ENCODE measurements at places on chromosomes 13 and 19. TPM values are rescaled to one million over a fixed set of nuclear protein-coding genes. Genes with fewer than 3 reads are reported as not detected.
A peak's percentile ranks its signal among the peaks of the same experiment; 100 is the strongest.

- H3K4me3 ChIP-seq = peak overlapping the region; percentile 15
- peaks cover 29% of the 10 kb centered on the region for H3K27me3 ChIP-seq
- H3K36me3 ChIP-seq = peaks cover 9% of the 10 kb centered on the region
- H3K27ac ChIP-seq = peak overlapping the region; percentile 6
- peaks cover 65% of the 10 kb centered on the region for H3K4me1 ChIP-seq
Observed at GRCh38 chr19:41530761-41531301, 45.1 kb upstream of the CEACAM21 start.

FREM2 gene
- not detected for total RNA-seq

DNA sequence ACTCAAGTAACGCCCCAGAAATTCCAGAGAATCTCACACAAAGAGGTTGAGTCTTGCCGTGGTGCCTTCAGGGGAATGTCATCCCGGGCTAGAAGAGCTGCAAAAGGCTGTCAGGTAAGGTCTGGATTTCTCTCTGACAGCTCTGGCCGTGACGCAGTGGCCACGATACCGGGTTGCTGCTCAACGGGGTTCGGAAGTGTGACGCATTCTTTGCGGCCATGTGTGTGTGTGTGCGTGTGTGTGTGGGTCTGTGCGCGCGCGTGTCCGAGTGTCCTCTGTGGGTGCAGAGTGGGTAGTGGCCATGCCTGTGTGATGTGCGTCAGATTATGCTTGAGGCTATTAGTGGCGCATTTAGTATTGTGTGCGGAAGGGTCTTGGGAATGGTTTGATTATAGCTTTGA lies 306 bp downstream of the ZNF540 start:
- H3K4me1 ChIP-seq = peaks cover 27% of the 10 kb centered on the region
- peaks cover 40% of the 10 kb centered on the region for H3K36me3 ChIP-seq
- H3K27me3 ChIP-seq = no peaks in the 10 kb centered on the region
- peak; percentile 77 for DNase-seq
- peak overlapping the region; percentile 99 for H3K27ac ChIP-seq
- H3K4me3 ChIP-seq = peak overlapping the region; percentile 95

GRCh38 chr13:24022568-24022967 lies 125.3 kb upstream of the C1QTNF9B start:
- H3K27ac ChIP-seq = peak overlapping the region; percentile 38
- peaks cover 8% of the 10 kb centered on the region for H3K4me1 ChIP-seq
- H3K4me3 ChIP-seq = no peak overlapping the region
- H3K36me3 ChIP-seq = no peaks in the 10 kb centered on the region

DNA sequence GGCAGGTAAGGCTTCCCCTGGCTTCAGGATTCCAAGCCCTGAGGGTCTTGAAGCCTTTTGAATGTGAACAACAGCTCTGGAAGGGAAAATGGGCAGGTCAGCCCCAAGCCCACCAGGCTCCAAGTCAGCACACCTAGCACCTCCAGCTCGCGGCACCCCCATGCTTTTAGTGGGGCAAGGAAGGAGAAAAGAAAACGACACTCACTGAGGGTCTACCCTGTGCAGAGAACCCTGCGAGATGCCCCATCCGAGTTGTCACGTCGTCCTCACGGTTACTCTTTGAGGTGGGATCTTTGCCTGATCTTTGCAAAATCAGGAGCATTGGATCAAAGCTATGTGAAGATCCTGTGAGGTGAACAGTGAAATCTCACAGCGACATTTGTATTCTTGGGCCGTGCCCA lies 5.7 kb upstream of the F10 start:
- DNase-seq = no peak
- H3K36me3 ChIP-seq = no peaks in the 10 kb centered on the region
- H3K27ac ChIP-seq = no peak overlapping the region
- H3K27me3 ChIP-seq = no peaks in the 10 kb centered on the region
- H3K4me1 ChIP-seq = no peaks in the 10 kb centered on the region

- H3K4me3 ChIP-seq = no peak overlapping the region
- no peak for DNase-seq
- no peaks in the 10 kb centered on the region for H3K27me3 ChIP-seq
- no peaks in the 10 kb centered on the region for H3K36me3 ChIP-seq
- no peak overlapping the region for H3K27ac ChIP-seq
Observed at GRCh38 chr13:29125191-29125933, 305.2 kb downstream of the MTUS2 start.

MAP4K1 gene
- total RNA-seq = 166 TPM

GRCh38 chr19:663682-664117 lies 686 bp upstream of the RNF126 start:
- H3K27me3 ChIP-seq = peaks cover 3% of the 10 kb centered on the region
- peaks cover 20% of the 10 kb centered on the region for H3K4me1 ChIP-seq
- H3K36me3 ChIP-seq = peaks cover 25% of the 10 kb centered on the region
- peak overlapping the region; percentile 95 for H3K4me3 ChIP-seq

DNA sequence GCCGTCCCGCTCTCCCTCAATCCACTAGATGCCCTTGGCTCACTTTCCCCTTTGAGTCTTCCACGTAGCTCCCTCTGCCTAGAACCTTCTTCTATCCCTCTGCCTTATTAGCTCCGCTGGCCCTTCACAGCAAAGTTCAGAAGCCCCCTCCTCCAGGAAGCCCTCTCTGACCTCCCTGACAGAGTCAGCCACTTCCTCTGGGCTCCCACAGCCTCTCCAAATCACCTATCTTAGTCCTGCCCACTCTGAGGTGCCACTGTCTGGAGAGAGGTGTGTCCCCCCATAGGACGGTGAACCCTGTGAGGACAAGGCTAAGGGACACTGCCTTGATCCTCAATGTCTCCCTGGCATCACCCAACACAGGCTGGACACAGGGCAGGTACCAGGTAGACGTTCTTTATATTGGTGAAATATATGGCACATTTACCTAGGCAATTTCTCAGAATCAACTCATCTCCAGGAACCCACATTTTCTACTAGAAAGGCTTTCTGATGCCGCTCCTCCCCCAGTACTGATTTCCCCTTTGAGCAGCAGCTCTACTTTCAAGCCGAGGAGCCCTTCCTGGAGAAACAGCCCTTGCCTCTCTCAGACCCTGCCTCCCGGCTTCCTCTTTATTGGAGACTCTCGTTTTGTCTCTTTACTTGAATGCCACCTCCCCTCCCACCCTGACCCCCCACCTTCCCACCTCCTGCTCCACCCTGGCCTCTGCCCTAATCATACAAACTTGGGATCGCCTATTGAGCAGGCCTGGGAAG lies 3.4 kb upstream of the TGFB1 start:
- H3K4me1 ChIP-seq = peaks cover 46% of the 10 kb centered on the region
- peaks cover 38% of the 10 kb centered on the region for H3K36me3 ChIP-seq
- peak overlapping the region; percentile 99 for H3K27ac ChIP-seq
- DNase-seq = peak; percentile 64

GIPC3 gene
- 0.09 TPM for total RNA-seq

GRCh38 chr13:45280751-45281634 lies 60.0 kb downstream of the TPT1 start:
- peaks cover 14% of the 10 kb centered on the region for H3K36me3 ChIP-seq
- DNase-seq = peak; percentile 81
- H3K27me3 ChIP-seq = no peaks in the 10 kb centered on the region
- H3K27ac ChIP-seq = no peak overlapping the region
- H3K4me1 ChIP-seq = peaks cover 9% of the 10 kb centered on the region

DNA sequence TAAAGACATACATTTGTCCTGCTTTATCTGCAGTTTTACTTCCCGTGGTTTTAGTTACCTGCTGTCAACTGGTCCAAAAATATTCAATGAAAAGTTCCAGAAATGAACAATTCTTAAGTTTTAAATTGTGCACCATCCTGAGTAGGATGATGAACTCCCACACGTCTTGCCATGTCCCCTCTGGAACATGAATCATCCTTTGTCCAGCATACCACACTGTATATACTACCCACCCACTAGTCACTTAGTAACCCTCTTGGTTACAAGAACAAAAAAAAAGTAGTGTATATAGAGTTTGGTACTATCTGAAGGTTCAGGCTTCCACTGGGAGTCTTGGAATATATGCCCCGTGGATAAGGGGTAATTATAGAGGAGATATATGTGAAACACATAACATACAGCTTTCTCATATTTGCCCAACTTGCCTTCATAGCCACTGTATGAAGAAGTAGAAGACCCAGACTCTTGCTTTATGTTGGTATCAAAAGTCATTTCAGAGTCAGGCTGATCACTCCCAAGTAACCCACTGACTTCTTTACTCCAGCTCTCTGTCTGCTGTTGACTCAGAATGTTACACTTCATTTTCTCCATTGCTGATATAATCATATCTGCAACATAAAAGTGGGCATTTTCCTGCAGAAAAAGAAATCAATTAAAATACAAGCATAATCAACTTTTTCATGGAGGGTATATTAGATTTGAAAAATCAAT lies 19.3 kb downstream of the RUBCNL start:
- H3K27ac ChIP-seq = no peak overlapping the region
- no peak overlapping the region for H3K4me3 ChIP-seq
- H3K4me1 ChIP-seq = peaks cover 3% of the 10 kb centered on the region
- DNase-seq = no peak
- no peaks in the 10 kb centered on the region for H3K27me3 ChIP-seq

DNA sequence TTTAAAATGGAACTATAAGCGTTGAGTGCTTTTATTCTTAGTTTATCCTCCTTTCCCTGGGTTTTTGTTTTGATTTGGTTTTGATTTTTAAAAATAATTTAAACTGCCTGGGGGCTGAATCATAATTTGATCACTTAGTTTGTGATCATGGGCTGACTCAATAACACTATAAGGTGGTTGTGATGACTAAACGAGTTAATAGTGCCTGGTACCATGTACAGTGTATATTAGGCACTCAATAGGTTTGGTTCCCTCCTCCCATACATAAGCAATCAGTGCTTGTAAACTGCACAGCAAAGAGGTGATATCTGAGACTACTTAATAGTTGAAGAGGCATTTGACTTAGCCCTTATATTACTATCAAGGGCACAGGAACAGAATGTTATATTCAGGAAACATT lies 200.9 kb upstream of the RFC3 start:
- no peak overlapping the region for H3K27ac ChIP-seq
- H3K27me3 ChIP-seq = peaks cover 11% of the 10 kb centered on the region
- H3K36me3 ChIP-seq = no peaks in the 10 kb centered on the region
- peaks cover 17% of the 10 kb centered on the region for H3K4me1 ChIP-seq

SIGLEC8 gene
- total RNA-seq = not detected

GRCh38 chr13:29104461-29104860 lies 284.3 kb downstream of the MTUS2 start:
- no peaks in the 10 kb centered on the region for H3K36me3 ChIP-seq
- no peaks in the 10 kb centered on the region for H3K4me1 ChIP-seq
- no peaks in the 10 kb centered on the region for H3K27me3 ChIP-seq
- no peak overlapping the region for H3K4me3 ChIP-seq
